ENCODE measurements at places on chromosomes 5 and 9. TPM values are rescaled to one million over a fixed set of nuclear protein-coding genes. Genes with fewer than 3 reads are reported as not detected.

TUSC1 gene
- 13.8 TPM for total RNA-seq

OR13D1 gene
- total RNA-seq, result not detected

PIP5KL1 gene
- total RNA-seq, result 3.5 TPM

SLC2A6 gene
- total RNA-seq, result 25.3 TPM

PRXL2C gene
- total RNA-seq, result 30.8 TPM

All from osteoblast (primary cell).